ENCODE measurements at places on chromosomes 4 and X.

- DNase-seq: no peak
These were observed 148.8 kb downstream of the NWD2 start for GRCh38 chr4:37393321-37393720.

DNA sequence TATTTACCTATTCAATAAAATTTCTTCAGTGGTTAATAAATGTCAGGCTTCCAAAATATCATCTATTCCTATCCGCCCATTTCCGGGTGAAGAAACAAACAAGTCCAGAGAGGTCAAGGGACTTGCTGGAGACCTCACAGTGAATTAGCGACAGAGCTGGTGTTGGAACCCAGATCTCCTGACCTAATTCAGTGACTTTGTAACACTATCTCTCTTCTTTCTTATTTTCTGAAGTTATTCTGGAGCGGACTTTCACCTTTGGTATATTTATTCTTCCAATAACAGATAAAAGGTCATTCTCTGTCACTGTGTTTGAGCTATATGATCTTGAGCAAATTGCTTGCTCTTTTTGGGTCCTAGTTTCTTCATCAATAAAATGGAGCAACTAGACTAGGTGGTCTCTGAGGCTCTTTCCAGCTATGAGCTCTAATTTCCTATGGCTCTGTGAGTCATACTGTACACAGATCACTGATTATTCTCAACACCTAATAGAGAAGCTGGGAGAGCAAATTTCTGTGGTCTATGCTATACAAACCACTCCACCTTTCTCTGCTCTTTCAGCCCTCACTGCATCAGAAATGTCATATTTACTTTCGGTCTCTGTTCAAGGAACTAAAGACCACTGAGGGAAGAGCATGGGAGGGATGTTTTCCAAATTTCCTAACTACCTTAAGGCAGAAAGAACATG, 113.2 kb upstream of the IGSF1 start:
- DNase-seq: no peak

- peak; percentile 75 for DNase-seq
These were observed 614 bp downstream of the BEX3 start for GRCh38 chrX:103376979-103377324.

- DNase-seq: no peak
These were observed 341.2 kb downstream of the TECRL start for GRCh38 chr4:64068096-64068495.

- no peak for DNase-seq
These were observed 229.6 kb upstream of the AGA start for GRCh38 chr4:177671845-177672244.

GRCh38 chrX:106613277-106613676, 1.5 kb downstream of the RADX start:
- DNase-seq: no peak

DNA sequence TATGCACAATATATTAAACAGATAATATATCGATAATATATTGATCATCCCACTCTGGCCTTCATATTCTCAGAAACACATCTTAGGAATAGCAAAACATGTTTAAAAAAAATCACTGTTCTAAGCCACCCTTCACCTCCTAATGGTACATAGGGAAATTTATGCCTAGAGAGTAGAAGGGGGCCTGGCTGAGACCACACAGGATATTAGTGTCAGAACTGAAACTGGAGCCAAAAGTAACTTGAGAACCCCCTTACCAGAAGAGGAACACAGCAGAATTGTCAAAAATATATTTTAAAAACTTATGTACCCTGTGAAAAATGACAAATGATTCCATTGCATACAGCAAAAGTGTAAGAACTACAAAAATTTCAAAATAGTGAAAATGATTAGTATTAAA, 173.1 kb downstream of the VSIG4 start:
- DNase-seq: no peak

DNA sequence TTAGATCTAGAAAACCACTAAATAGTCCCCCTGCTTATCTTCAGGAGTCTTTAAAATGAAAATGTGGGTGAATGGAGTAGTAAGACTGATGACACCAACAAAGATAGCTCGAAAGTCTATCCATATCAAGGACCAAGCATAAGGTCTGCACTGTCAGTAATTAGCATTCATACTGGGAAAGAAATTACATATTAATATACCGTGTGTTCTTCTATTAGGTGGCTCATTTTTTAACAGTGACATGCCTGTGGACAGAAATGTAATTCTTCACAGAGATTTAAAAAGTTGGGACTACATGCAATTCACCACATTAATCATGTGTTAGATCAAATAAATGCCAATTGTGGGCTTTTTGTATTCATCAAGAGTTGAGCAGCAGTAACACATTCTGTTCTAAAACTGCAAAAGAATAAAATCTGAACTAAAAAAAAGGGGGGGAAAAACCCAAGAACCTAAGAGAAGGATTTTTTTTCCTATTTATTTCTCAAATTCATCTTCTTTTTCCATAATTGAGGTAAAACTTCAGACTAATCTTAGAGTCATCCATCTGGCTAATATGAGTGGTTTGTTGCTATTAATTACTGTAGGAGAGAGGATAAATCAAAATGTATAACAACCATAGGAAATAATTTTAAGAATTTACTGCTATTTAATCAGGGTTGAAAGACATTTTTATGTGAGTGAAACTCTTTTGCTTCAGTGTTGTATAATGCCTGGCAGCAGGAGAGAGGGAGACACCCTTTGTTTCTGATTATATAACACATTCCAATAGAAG, 386.7 kb upstream of the IGFBP7 start:
- no peak for DNase-seq

GRCh38 chr4:47120783-47121182, 89.4 kb downstream of the GABRB1 start:
- DNase-seq: no peak

GRCh38 chrX:115592997-115593734, 32.2 kb downstream of the PLS3 start:
- no peak for DNase-seq

GRCh38 chr4:167233685-167234315, 494 bp downstream of the SPOCK3 start:
- peak; percentile 28 for DNase-seq

DNA sequence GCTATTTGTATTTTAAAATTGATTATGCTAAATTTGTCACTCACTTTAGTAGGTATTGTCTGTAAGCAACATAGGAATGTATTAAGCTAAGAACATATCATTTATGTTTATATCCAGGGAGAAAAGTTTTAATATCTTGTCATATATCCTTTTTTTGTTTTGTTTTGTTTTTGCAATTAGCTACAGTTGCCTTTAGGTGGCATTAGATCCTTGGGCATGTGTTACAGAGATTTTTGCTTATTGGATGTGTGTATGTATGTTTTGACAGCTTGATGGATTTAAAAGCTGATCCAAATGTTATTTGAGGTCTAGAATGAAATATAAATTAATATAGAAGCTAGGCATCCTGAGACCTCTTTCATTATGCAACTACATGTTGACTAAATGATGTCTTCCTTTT, 36.1 kb upstream of the OTUD4 start:
- DNase-seq: peak; percentile 47

DNA sequence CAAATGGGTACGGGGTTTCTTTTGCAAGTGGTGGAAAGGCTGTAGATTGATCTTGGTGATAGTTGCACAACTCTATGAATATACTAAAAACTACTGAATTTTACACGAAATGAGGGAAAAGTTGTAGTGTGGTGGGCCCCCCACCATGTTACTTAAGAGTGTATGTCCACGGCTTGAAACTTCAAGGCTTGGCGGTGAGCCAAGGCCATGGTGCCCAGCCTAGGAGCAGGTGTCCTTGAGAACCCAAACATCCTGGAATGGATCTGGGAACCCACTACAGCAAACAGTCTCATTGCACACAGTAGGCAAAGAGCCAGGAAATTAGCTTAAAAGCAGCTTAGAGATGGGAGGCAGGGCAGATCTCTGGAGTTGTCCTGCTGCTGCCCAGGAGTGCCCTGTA, 62.9 kb downstream of the BRCC3 start:
- no peak for DNase-seq

GRCh38 chrX:16671005-16671404, 21.0 kb downstream of the S100G start:
- DNase-seq: peak; percentile 74

DNA sequence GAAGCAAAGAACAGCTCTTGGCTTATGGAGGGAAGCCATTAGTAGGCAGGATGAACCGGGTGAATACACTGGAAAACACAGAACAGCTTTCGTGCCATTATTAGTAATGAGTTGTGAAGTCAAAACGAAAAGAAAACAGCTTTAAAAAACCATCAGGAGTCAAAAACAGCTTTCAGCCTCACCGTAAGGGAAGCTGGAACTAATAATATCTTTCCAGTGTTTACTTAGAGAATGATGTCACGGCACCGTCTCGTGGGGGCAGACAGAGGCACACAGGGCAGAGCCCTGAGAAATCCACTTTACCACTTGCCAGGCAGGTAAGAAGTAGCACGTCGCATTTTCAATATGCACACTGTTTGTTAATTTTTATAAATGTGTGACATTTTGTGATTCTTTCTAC, 37.9 kb upstream of the HMX1 start:
- no peak for DNase-seq

GRCh38 chr4:74764119-74764518, 30.2 kb downstream of the BTC start:
- DNase-seq: no peak

DNA sequence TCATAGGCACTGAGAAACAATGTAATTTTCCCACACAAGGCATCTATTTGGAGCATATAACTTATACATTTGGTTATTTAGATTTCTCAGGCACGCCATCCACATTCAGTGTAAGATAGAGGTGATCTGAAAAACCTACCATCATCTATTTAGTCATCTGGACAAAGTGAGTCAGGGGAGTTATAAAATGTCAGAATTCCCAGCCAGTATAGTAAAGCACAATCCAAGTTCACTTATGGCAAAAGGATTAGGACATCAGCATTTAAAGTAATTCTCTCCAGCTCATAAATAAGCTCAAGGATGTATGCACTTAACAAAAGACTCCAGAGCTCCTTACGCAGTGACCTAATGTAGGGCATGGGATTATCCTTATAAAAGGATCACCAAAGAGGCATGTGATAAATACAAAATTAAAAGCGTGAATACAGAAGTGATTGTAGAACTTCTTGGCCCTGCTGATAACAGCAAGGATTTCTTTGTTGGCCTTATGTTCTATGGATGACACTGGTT, 65.3 kb upstream of the DCLK2 start:
- no peak for DNase-seq

GRCh38 chrX:17854531-17854930, 6.6 kb downstream of the RAI2 start:
- no peak for DNase-seq

DNA sequence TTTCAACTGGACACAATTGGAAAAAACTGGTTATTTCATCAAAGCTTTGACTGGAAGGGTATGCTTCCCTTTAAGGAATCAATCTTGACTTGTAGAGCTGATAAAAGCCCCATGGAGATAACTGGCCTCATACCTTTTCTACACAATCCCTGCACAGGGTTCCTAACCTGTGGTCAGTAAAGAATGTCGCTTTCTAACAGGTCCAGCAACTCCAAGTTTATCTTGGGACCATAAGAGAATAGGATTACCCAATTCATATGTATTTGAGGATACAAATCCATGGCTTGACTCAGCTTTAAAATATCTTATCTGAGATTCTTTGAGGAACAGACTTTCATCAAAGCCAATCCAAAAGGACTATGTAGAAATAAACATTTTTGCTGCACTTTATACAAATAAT, 1399.8 kb upstream of the PABPC4L start:
- no peak for DNase-seq

DNA sequence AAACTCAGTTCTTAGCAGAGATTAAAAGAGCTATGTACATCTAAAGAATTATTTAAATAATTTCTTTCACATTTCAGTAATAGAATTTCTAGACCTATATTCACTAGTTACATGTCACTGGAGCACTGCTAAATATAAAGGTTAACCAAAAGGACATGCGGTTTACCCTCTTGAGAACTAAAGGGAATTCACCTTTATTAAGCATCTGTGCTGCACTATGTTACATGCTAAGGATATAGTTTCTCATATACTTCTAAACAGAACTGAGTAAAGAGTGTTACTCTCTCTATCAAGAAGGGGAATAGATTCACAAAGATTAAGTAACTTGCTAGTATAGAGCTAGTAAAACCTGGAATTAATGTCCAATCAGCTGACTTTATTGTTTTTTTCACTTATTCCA, 7.6 kb downstream of the SPIN3 start:
- no peak for DNase-seq

GRCh38 chr4:83378419-83378818, 43.8 kb upstream of the HPSE start:
- no peak for DNase-seq

- peak; percentile 13 for DNase-seq
These were observed 40.5 kb upstream of the GLRB start for GRCh38 chr4:157035471-157035870.

DNA sequence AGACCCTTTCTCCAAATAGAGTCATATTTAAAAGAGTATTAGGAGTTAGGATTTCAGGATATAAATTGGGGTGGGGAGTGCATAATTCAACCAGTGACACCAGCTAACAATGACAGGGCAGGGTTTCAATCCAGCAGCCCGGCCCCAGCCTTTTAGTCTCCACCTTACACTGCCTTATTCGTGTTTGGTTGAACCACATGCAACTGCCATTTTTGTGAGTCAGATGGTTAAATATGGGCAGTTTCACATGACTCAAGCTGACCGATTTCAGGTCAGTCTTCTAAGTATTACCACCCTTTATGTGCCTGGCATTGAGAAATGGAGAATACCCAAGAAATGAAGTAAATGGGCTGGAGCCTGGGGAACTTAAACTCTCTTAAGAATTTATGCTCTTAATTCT, 102.8 kb downstream of the STOX2 start:
- DNase-seq: no peak

DNA sequence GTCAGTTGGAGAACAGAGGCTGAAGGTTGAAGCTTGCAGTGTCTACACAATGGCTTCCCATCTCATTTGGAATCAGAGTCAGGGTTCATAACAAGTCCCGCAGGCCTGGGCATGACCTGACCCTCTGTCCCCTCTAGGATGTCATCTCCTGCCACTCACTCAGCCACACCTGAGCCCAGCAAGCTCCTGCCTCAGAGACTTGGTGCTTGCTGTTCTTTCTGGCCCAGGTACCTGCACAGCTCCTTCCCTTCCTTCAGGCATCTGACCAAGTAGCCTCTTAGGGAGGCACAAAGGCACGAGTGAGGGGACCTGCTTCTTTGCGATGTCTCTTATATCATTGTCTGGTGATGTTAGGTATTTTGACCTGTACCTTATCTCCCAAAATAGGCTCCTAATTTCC, 9.0 kb downstream of the ZBTB49 start:
- no peak for DNase-seq

DNA sequence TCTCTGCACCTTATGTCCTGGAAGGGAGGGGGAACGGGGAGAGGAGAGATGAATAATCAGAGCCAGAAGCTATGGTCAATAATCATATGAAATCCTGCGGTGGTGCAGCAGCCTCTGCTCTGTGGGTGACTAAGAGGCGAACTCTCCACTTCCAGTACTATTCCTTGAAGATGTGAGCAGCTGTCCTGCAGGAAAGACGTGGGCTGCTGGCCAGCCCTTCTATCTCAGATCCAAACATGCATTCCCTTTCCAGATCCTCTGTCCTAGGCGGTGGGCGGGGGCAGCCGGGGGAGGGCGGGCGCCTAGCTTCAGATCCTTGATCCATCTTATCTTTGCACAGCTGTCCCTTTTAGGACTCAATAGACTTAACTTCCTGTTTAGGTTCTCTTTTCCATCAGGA, 34.5 kb downstream of the SPINK2 start:
- DNase-seq: peak; percentile 60
